NCI-H1092 treated with DMSO at 0.1 percent for 48 hours (cell line): ENCODE measurements at places on chromosomes 7 and 10.
A peak's percentile ranks its signal among the peaks of the same experiment; 100 is the strongest.

GRCh38 chr10:35577926-35578617 lies 27.1 kb upstream of the GJD4 start:
- no peak for DNase-seq

- DNase-seq: no peak
Observed at GRCh38 chr10:22684699-22685098, 29.7 kb downstream of the PIP4K2A start.

- no peak for DNase-seq
Observed at GRCh38 chr7:136635751-136636150, 232.7 kb upstream of the CHRM2 start.

DNA sequence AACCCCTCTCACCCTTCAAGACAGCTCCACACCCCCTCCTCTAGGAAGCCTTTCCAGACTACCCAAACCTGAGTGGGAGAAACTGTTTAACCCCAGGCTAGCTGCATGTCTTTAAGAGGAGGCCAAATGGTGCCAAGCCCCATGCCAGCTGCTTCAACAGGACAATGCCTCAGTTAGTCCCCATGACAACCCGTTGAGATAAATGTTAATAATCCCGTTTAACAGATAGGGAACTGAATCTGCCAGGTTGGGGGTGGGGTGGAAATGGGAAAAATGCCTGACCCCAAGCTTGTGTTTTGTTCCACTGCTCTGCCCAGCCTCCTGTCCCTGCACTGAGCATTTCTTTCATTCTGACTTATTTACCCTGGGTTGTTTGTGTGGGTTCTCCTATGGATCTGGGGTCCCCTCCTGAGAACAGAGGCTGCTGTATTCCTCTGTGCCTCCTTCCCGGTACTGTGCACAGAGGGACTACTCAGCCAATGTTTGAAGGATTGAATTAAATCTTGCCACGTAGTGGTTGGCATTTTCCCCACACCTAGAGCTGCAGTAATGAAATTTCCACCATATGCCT lies 452.6 kb upstream of the ZMIZ1 start:
- peak; percentile 70 for DNase-seq

DNA sequence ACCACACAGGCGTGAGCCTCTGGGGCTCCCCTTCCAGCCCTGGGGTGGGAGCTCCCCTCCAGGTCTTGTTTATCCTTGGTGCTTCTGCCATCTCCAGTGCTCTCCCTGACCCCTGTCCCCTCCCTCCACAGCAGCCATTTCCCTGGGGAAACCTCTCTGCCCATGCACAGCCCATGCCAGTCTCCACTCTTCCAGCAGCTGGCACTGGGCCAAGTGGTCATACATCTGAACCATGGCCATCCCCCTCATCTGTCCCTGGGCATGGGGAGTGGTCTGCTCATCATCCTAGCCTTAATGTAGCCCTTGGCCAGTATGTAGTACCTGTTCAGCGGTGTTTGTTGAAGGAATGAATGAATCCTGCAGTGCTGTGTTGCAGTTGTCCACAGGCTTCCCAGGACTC lies 172.4 kb upstream of the ZNF32 start:
- DNase-seq: no peak

GRCh38 chr10:27815261-27815660 lies 69.6 kb upstream of the MKX start:
- DNase-seq: no peak

- no peak for DNase-seq
Observed at GRCh38 chr7:34612661-34613060, 45.4 kb upstream of the NPSR1 start.

GRCh38 chr7:33593611-33594010 lies 311.7 kb upstream of the BMPER start:
- DNase-seq: peak; percentile 24

DNA sequence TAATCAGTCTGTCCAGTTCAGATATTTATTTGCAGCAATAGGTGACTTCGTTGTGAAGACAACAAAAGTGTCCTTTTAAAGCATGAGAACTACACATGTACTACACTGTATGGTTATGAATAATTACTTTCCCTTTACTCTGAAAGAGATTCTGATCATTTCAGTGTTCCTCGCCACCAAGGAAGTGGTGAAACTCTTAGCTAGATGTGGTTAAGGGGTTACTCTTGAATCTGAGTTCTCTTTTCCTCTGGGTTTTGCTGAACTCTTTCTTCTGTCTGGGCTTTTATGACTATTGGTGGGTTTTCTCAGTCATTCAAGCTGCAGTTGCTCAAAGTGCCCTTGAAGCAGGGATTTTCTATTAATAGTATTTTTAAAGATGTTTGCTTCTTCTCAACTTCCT lies 127.9 kb upstream of the SEM1 start:
- DNase-seq: no peak

DNA sequence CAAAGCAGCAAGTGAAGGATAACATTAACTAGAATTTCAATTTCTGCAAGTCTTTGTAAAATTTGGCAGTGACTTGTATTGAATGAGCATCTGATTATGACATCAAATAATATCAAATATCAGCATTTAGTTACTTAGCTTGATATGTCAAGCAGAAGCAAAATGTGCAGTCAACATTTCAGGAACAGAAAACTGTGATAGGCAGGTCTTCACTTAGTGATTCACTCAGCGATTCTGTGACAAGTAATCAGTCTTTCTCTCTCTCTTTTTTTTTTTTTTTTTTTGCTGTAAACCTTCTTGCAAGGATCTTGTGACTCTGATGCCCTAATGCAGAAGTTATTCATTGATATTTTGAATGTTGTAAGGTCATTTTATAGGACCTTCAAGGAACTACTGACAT lies 307.1 kb downstream of the MTERF1 start:
- no peak for DNase-seq

GRCh38 chr10:132893090-132893489 lies 49.3 kb downstream of the CFAP46 start:
- DNase-seq: peak; percentile 6

DNA sequence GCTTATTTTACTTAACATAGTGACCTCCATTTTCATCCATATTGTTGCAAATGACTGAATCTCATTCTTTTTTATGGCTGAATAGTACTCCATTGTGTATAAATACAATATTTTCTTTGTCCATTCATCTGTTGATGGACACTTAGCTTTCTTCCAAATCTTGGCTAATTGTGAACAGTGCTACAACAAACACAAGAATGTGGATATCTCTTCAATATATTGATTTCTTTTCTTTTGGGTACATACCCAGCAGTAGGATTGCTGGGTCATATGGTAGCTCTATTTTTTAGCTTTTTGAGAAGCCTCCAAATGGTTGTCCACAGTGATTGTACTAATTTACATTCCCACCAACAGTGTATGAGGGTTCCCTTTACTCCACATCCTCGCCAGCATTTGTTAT lies 58.0 kb downstream of the CREB5 start:
- no peak for DNase-seq

DNA sequence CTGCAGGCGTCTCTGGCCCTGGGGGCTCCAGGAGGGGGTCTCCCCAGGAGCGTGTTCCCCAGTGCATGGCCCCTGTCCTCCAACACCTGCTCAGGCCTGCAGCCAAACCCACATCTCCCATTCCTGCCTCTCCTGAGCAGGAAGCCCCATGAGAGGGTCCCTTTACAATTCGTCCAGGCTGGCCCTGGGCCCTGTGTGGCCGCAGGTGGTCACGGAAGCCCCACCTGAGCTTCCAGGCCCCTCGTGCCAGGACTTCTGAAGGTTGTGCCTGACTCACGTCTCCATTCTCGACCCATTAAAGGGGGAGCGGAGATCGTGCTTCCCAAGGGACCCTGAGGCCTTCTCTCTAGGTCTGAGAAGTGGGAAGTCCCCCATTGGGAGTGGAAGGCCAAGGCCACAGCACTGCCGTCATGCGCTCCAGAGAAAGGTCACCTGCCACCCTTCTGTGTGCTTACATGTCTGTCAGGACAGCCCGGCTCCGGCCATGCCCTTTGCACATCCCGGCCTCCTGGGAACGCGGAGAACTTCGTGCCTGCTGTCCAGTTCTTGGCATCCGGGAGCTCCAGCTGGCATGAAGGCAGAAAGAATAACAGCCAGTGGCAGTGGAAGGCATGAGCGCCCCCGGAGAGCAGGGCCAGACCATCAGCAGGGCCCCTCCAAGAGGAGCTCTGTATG lies 382.3 kb downstream of the DNAJB6 start:
- DNase-seq: no peak

DNA sequence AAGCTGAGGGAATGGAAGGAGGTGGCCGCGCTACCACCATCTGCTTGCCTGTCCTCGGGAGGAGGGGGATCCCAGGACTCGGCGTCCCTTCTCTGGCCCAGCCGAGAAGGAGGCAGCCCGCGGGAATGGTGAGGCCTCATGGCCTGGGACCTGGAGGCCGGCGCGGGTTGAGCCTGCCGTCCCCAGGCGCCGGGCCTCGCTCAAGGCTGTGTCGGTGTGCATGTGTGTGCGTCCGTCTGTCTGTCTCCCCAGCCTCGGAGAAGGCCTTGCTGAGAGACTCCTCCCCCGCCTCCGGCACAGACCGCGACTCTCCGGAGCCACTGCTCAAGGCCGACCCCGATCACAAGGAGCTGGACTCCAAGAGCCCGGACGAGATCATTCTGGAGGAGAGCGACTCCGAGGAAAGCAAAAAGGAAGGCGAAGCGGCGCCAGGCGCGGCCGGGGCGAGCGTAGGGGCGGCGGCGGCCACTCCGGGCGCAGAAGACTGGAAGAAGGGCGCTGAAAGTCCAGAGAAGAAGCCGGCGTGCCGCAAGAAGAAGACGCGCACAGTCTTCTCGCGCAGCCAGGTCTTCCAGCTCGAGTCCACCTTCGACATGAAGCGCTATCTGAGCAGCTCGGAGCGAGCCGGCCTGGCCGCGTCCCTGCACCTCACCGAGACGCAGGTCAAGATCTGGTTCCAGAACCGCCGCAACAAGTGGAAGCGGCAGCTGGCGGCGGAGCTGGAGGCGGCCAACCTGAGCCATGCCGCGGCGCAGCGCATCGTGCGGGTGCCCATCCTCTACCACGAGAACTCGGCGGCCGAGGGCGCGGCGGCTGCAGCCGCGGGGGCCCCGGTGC lies 1.3 kb downstream of the HMX3 start:
- DNase-seq: peak; percentile 42

DNA sequence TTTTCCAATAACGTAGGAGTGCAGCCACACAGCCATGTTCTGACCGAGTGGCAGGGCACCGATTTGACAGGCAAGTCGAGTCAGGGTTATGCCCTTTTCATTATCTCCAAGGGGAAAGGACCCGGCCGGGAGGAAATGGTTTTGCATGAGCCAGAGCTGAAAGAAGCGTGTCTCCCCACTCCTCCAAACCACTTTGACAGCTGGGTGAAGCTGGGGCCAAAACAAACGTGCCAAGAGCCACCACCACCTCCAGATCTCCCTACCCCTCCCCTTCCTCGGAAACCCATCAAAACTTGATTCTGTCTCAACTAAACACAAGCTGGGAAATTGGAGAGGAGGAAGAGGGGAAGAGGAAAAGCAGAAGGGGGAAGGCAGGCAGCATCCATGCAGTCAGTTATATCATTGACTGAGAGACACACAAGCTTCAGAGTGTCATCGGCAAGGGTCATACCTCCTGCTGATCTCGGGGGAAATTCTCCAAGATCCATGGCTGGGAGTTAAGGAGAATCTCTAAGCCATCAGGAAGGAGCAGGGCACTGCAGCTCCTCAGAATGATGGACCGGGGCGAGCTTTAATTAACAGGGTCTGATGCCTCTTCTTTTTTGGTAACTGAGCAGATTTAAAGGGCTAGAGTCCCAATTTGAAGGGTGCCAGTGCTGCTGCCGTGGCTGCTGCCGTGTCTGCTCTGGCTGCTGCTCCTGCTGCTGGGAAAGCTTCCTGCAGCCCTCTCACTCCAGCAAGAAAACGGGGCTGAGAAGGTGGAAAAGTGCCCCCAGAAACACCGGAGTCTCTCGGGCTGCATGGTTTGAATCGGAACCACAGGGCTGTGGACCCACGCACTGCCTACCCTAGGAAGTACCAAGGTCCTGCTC lies 34.7 kb upstream of the CALN1 start:
- DNase-seq: no peak

DNA sequence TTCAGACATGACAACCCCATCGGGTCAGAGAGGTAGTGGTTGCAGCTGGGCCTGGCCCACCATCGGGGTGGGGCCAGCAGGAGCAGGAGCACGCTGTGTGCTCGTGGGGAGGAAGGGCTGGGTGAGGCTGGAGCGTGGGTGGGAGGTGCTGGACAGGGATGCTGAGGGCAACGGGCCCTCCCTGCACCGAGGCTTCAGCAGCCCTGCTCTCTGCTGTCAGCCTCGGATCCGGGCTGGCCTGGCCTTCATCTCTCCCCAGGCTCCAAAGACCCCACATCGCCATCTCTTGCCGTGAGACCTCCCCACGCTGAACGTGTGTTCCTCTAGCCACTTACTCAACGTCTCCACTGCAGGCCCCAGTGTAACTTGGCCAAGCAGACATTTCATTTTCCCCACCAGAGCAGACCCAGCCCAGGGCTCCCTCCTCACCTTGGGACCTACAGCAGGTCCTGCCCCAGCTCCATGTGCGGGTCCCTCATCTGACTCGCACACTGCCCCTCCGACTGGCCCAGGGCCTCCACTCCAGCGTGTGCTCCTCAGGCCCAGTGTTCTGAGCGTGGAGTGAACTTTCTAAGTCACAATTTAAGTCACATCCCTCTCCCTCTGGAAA lies 462.4 kb downstream of the DNAJB6 start:
- no peak for DNase-seq

GRCh38 chr10:59779756-59780533 lies 26.7 kb upstream of the MRLN start:
- DNase-seq: no peak

- DNase-seq: no peak
Observed at GRCh38 chr7:87882151-87882937, 6.1 kb downstream of the DBF4 start.

- DNase-seq: no peak
Observed at GRCh38 chr7:152312316-152312715, 123.5 kb downstream of the KMT2C start.

DNA sequence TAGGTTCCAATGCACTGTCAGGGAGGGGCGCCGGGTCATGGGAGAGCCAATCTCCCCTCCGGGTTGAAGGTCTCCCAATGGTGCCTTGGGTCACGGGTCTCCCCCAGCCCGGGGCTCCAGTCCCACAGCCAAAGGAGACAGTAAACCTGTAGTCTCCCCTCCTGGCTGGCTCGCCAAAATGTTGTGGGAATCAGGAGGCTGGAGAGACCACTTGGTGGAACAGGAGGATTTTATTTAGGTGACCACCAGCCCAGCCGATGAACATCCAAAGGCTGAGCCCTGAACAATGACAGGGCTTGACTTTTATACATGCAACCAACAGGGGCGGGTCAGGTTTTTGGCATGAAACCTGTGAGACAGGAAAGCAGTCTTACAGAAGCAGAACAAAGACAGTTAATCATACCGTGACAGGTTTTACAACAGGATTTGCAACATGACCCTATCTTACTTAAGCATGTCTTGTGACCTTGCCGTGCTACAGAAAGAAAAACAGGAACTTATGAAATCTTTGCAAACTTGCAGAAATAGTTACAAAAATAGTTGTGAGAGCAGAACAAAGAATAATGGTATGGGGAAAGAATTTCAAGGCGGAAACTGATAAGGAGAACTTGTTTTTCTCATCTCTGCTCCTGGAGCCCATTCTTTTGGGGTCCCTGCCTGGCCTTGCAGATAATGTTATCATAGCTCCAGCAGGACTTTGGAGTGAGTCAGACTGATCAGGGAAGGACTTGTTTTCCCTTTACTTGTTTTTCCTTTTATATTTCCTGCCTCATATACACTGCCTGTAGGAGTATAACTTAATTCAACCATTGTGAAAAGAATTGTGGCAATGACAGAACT lies 7.1 kb downstream of the ERV3-1 start:
- no peak for DNase-seq

- no peak for DNase-seq
Observed at GRCh38 chr10:11901036-11901301, 77.8 kb downstream of the PROSER2 start.

- peak; percentile 48 for DNase-seq
Observed at GRCh38 chr10:25017154-25017590, 760 bp downstream of the THNSL1 start.

- DNase-seq: no peak
Observed at GRCh38 chr10:31142026-31142425, 110.4 kb upstream of the ZNF438 start.
